Activated T-cell treated with anti-CD3 and anti-CD28 coated beads, Interleukin-2, amount 50 U/mL, for 72 hours (primary cell): ENCODE measurements at places on chromosomes 7 and 10. TPM values are rescaled to one million over a fixed set of nuclear protein-coding genes. Genes with fewer than 3 reads are reported as not detected.

Gene HDAC9
- 2.9 TPM for total RNA-seq

Gene RBP3
- total RNA-seq = not detected

Gene MSS51
- 3.5 TPM for total RNA-seq

Gene MUC12
- 1.6 TPM for total RNA-seq

Gene CPN1
- total RNA-seq = not detected

Gene AASS
- 3.5 TPM for total RNA-seq

Gene TYSND1
- 13.8 TPM for total RNA-seq

Gene TMEM184A
- 0.10 TPM for total RNA-seq

Gene ELFN1
- total RNA-seq = not detected

Gene LIPJ
- not detected for total RNA-seq

Gene SORBS1
- total RNA-seq = 1.2 TPM

Gene UCMA
- total RNA-seq = not detected

Gene CASTOR2
- total RNA-seq = 4.4 TPM

Gene FGF8
- 0.49 TPM for total RNA-seq

Gene PAX4
- total RNA-seq = not detected

Gene CEP55
- 55.8 TPM for total RNA-seq

Gene PTPN20
- 1.1 TPM for total RNA-seq

Gene MCMBP
- total RNA-seq = 90.8 TPM

Gene CYP2C8
- 0.30 TPM for total RNA-seq

Gene SPDYE16
- not detected for total RNA-seq

Gene SEC31B
- total RNA-seq = 76.5 TPM

Gene MNX1
- total RNA-seq = 0.39 TPM

Gene CRHR2
- not detected for total RNA-seq

Gene ETV1
- not detected for total RNA-seq

Gene FERD3L
- total RNA-seq = not detected

Gene CFAP69
- total RNA-seq = 1.1 TPM

Gene PDE6C
- not detected for total RNA-seq

Gene SPDYE6
- not detected for total RNA-seq

Gene AKR1C4
- not detected for total RNA-seq

Gene GALNT17
- total RNA-seq = not detected

Gene CLEC5A
- total RNA-seq = not detected

Gene TRIM50
- total RNA-seq = not detected

Gene PLXNA4
- total RNA-seq = 0.99 TPM

Gene KIF11
- 51.4 TPM for total RNA-seq

Gene FUOM
- 14.9 TPM for total RNA-seq

Gene CABCOCO1
- not detected for total RNA-seq

Gene SEMA3A
- total RNA-seq = 0.63 TPM

Gene SUV39H2
- total RNA-seq = 18.5 TPM

Gene CDH23
- total RNA-seq = 2.8 TPM
